ENCODE measurements at places on chromosomes 16 and 17. TPM values are rescaled to one million over a fixed set of nuclear protein-coding genes. Genes with fewer than 3 reads are reported as not detected.

Gene MRPL27
- total RNA-seq, result 148 TPM

Gene KIF19
- not detected for total RNA-seq

Gene KRTAP9-2
- total RNA-seq, result not detected

Gene ROGDI
- total RNA-seq, result 14.5 TPM

Gene SOX15
- 0.30 TPM for total RNA-seq

Gene KRTAP17-1
- total RNA-seq, result not detected

Gene FN3K
- 9.1 TPM for total RNA-seq

Gene TTYH2
- 2.0 TPM for total RNA-seq

Gene MPP2
- 2.4 TPM for total RNA-seq

Gene XYLT1
- 1.4 TPM for total RNA-seq

Gene NAA38
- total RNA-seq, result 244 TPM

Gene KRT24
- total RNA-seq, result not detected

Gene ZNF385C
- total RNA-seq, result not detected

Gene BEAN1
- 3.8 TPM for total RNA-seq

Gene HOXB9
- 7.8 TPM for total RNA-seq

Gene VAT1L
- total RNA-seq, result not detected

Gene CDK3
- total RNA-seq, result 3.6 TPM

Gene KREMEN2
- 2.3 TPM for total RNA-seq

Gene ZP2
- not detected for total RNA-seq

Gene HSD17B2
- not detected for total RNA-seq

Gene MYH2
- total RNA-seq, result not detected
